Right lung (tissue), 10 donors: ENCODE measurements at places on chromosomes 16 and 17. TPM values are rescaled to one million over a fixed set of nuclear protein-coding genes. Genes with fewer than 3 reads are reported as not detected.

DNA sequence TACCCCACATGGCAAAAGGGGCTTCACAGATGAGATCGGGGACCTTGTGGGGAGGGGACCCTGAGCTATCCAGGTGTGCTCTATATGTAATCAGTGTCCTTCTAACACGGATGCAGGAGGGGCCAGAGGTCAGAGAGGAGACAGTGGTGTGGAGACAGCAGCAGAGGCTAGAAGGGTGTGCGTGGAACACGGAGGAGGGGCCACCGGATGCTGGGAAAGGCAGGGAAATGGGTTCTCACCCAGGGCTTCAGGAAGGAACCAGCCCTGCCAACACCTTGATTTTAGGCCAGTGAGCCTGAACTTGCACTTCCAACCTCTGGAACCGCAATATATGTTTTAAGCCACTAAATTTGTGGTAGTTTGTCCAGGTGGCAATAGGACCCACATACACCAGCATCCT is 4.6 kb upstream of the SLC38A8 start:
- DNase-seq: no peak

DNA sequence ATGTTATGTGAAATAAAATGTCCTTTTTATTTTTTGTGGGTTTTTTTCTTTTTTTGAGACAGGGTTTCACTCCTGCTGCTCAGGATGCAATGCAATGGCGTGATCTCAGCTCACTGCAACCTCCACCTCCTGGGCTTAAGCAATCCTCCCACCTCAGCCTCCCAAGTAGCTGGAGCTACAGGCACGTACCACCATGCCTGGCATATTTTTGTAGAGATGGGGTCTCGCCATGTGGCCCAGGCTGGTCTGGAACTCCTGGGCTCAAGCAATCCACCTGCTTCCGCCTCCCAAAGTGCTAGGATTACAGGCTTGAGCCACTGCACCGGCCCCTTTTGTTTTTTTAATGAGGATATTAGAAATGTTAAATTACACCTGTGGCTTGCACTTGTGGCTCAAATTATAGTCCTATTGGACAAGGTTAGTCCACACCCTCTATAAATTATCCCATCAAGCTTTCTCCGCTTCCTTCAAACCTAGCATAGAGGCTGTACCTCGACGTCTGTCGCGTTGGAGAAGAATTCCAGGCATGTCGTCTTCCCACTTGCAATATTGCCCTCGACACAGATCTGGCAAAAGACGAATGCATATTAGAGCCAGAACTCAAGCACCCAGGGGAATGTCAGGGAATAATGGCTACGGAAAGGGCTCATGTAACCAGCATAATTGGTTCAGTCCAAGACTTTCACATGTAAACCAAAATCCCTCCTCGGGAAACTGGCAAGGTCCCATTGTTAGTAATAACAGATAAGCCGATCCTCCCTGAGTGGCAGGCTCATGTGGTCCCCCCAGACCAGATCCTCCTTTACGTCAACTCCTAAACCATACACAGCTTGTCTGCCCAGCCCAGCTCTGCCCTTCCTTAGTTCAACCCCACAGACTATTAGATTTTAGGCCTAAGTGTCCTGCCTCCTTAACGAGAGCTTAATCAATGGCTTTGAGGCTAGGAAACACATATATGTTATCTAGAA is 8.2 kb downstream of the TK2 start:
- no peak for DNase-seq

DNA sequence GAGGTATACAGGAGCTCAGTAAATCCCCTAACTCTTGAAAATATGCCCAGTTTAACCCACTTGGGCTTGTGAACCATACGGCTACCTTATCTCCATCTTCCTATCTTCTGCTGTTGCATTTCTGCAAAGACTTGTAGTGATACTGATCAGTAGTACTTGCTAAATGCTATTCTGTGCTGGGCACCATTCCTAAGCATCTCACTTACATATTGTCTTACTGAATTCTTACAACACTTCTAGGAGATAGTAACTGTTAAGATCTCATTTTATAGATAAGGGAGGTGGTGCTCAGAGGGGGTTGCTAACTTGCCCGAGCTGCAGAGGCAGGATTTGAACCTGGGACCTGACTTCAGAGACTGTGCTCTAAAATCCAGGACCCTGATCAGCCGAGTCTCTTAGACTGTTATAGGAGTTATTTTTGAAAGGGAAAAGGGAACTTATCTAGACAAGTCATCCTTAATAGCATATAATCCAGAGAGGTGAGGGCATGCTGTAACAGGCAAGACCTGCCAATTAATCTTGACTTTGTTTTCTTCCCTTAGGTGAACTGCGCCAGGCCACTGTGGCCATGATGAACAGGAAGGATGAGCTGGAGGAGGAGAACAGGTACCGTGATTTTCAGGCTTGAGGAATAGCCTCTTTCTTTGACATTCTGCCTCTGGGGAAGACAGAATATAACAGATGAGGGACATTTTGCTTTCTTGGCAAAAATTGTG is 149.7 kb downstream of the SNX29 start:
- no peak for DNase-seq

Gene MFSD6L
- 0.44 TPM for polyA plus RNA-seq

DNA sequence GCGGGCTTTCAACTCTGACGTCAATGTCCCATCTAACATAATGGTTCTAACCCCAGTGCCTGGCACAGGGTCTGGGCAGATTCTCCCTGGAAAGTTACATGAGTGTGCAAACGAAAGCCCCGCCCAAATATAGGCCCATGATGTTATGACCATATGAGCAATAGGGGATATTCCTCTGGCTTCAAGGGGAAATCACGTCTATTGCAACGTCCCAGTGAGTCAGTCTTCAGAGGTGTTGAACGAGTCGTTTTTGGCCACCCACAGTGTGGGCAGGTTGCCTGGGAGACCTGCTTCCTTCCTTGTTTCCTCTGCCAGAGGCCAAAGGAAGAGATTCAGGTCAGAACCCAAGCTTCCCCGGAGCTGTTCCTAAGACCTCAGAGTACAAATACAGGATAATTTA is 30.3 kb downstream of the PIK3R5 start:
- DNase-seq: no peak

Gene HP
- polyA plus RNA-seq: 1.1 TPM

- DNase-seq: peak; percentile 68
Measured at GRCh38 chr16:15434425-15435215, at the start of gene BMERB1. Gene BMERB1 (plus strand): TSS chr16:15434588. CDS start chr16:15434654, 66 bp downstream.

DNA sequence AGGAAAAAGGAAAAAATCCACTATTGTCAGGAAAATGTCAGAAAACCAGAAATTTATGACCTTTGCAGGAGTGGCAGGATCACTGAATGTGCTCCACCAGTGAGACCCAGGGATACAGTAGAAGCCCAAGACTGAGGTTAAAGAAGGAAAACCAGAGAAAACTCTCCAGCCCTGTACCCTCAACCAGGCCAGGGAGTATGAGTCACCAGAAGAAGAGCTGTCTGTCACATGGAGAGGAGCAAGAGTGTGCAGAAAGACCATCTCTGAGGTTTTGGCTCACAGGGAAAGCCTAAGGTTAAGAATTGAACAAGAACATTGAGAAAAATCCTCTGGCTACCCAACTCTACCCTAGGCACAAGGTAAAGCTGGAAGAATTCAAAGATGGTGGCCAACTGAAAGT is 47.6 kb upstream of the MON1B start:
- no peak for DNase-seq

DNA sequence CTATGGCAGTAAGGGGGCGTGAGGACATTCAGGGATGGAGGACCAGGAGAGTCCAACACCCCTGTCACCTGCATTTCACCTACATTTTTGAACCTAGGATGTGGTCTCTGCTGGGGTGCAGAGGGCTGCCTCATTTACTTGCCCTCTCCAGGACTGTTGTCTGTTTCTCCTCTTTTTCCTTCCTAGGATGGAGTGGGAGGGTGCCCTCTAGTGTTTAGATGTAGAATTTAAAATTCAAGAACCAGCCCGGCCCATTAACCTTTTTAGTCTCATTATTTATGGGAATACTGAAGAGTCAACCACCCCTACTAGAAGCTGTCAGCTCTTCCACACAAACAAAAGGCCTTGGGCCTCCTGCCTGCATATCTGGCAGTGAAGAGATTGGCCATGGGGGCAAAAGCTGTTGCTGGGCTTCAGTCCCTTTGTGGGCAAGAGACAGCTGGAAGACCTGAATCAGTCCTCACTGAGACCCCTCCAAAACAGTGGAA is 2.5 kb upstream of the STARD3 start:
- DNase-seq: no peak

DNA sequence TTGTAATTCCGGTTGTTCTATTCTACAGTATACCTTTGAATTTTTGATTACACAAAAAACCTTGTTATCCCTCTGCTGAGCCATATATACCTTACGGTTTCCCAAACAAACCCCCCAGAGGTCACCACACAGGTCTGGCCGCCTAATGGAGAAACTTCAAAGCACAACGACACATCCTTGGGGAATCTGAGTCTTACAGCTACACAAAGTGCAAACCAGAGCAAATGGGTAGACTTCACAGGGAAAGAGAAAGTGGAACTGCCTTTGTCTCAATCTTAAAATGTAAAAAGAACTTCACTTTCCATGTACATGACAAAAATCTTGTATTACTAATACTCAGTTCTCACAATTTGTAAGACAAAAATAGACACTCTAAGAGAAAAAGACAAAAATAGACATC is 2.7 kb downstream of the FBXO31 start:
- no peak for DNase-seq

- no peak for DNase-seq
Measured at GRCh38 chr17:71464241-71464640, 656.6 kb upstream of the SOX9 start.

Gene CA4
- polyA plus RNA-seq: 55.5 TPM

- DNase-seq: no peak
Measured at GRCh38 chr16:1310832-1311200, 1.4 kb downstream of the UBE2I start.

DNA sequence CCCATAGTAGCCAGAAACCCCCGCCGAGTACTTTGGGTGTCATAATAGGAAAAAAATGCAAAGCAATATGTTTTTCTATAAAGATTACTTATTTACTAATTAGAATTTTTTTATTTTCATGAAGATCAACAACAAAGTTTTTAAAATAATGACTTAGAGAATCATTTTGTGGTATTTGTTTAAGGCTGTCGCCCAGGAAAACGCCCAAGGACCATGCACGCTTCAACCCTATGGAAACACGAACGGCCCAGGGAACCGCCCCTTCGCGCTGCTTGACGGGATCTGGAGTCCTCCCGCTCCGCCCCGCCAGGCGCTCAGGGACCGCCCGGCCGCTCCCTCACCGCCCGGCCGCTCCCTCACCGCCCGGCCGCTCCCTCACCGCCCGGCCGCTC is 408 bp upstream of the KPNA2 start:
- DNase-seq: no peak

DNA sequence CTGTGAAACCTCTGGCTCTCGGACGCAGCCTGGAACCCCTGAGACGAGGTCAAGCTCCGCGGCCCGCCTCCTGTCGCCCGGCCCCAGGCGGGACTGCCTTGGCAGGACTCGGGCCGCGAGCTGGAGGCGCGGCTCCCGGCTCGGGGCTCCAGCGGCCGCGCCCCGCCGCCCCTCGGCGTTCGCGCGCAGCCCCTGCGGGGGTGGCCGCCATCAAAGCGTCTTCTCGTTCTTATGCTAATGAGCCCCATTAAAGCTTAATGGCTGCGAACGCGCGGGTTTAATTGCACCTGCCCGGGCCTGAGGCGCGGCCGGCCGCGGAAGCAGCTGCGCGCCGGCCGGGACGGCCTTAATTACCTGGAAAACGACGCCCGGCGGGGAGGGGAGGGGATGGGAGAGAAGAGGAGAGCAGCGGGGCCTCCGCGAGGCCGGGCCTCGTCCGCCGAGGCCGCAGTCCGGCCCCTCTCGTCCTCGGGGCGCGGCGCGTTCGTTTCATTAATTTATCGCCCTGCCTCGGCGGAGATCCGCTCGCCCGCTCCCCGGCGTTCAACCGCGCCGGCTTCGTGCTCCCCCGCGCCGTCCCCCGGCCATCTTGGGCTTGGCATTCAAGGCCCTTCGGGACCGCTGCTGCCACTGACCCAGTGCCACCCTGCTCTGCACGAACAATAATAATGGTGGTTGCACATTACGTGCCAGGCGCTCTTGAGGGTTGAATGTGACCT is 19.2 kb downstream of the RAI1 start:
- no peak for DNase-seq

Gene CAVIN1
- polyA plus RNA-seq: 157 TPM

GRCh38 chr17:29733166-29733565 is 110.5 kb upstream of the CORO6 start:
- DNase-seq: no peak

Gene TMEM94
- 86.5 TPM for polyA plus RNA-seq

GRCh38 chr17:40487371-40488020 is 13.9 kb downstream of the TNS4 start:
- no peak for DNase-seq

- DNase-seq: peak; percentile 14
Measured at GRCh38 chr17:79306424-79307318, 232.0 kb downstream of the ENGASE start.

Gene MTMR4
- 49.8 TPM for polyA plus RNA-seq

Gene NACA2
- 2.1 TPM for polyA plus RNA-seq

DNA sequence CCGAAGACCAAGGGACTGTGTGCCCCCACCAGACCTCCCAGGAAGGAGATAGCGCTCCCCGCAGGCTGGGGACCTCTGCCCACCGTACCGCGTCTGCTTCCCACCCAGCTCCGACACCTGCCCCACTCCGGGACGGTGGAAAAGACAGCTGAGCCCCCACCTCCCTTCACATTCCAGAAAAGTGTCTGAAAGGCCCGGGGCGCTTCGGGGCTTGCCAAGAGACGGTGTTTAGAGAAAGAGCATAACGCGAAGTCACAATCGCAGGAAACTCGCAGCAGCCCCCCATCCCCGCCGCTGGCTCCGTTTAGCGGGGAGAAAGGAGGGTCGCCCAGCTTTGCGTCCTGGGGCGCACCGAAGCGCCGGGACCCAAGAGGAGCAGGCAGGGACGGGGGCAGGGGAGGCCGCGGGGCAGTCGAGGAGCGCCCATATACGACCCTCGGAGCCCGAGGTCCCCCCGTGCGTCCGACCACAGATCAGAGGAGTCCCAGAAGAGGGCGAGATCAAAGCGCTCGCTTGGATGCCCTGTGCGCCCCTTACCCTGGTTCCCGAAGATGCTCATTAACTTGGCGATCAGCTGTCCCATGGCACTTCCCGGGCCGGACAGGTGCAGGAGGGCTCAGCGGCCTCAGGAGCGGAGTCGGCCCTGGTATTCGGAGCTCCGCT is 652 bp downstream of the ARL5C start:
- no peak for DNase-seq

Gene DNAH2
- polyA plus RNA-seq: 3.8 TPM

Gene CACNG1
- polyA plus RNA-seq: 0.39 TPM

Gene HSF4
- polyA plus RNA-seq: 4.3 TPM

DNA sequence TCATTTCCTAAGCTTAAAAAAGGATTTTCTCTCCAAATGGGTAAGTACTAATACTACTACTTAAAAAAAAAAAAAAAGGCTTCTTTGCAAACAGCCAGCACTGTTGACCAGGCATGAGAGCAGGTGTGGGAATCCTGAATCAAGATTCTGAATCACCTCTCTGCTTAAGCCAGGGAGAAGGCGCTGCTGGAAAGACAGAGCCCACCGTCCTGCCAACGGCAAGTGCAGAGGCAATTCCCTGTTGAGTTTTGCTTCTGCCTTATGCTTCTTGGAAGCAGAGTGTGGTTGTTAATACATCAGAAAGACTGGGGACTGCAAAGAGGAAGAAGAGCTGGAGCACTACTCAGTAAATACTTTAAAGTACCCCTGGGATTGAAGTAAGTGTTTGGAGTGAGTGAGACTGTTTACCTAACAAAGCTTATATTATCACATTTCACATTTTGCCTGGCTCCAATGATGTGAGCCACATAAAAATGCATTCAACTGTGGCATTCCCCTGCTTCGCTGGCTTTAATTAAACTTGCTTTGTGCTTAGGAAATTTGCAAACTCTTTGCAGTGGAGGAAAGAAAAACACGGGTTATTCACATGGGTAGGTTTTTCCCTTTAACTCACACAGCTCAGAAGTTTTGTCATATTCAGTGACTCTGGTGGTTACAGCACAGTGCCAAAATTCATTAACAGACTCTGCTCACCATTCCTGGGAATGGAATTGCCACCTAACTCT is 86.0 kb upstream of the KIF2B start:
- DNase-seq: no peak
